ENCODE measurements at places on chromosomes 2 and 18. TPM values are rescaled to one million over a fixed set of nuclear protein-coding genes. Genes with fewer than 3 reads are reported as not detected.

DNA sequence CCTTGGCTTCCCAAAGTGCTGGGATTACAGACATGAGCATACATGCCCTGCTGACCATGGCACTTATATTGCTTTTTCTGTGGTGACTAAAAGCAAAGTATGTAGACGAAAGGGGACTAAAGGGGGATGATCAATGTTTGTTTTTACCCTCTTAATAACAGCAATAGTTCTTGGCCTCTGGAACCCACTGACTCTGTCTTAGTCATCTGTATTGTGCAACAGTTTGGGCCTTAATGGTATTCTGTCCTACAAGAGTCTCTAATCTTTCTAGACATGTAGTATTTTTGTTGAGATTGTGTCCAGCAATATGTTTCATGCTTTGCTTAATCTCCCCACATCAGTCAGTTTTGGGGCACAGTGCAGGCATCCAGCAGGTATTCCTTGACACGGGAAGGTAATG lies 359.9 kb upstream of the FANCL start:
- no peak for DNase-seq

- DNase-seq: no peak
Observed at GRCh38 chr2:236063994-236064393, 104.2 kb downstream of the GBX2 start.

GRCh38 chr2:7449298-7449697 lies 532.1 kb downstream of the RNF144A start:
- no peak for DNase-seq

DNA sequence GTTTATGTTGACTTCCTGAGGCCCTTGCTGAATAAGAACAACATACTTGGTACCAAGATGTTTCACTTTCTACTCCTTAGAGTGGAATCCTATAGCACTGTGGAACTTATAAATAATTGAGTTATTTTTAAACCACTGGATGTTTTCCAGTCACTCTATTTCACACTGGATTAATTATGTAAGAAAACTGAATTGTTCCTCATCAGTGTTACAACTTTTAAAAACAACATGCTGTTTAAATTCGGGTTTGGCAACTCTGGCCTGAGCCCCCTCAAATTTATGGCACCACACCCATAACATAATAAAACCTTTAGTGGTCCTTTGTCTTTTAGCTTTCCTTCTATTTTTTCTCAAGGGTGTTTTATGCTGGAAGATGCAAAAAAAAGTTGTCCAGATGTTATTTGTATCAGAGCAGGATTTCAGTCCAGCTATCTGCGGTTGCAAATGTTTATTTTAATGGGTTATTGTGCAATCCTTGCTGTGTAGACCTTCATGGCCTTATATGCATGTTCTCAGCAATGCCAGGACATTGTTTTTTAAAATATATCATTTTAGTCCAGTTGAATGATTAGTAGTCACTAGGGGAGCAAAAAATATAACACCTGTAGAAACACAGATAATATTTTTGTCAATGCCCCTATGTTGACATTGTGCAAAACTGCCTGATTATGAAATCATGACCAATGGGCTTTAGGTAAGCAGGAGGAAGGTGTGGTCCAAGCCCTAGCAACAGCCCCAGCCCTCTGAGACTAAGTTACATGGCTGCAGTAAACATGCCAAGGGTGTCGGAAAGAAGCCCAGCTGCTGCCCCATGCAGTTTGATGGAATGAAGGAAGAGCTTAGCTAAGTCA lies 638.0 kb upstream of the ZEB2 start:
- DNase-seq: peak; percentile 49

GRCh38 chr2:23767876-23768621 lies 158.9 kb downstream of the ATAD2B start:
- no peak for DNase-seq

- DNase-seq: no peak
Observed at GRCh38 chr2:3042601-3043585, 334.7 kb downstream of the EIPR1 start.

DNA sequence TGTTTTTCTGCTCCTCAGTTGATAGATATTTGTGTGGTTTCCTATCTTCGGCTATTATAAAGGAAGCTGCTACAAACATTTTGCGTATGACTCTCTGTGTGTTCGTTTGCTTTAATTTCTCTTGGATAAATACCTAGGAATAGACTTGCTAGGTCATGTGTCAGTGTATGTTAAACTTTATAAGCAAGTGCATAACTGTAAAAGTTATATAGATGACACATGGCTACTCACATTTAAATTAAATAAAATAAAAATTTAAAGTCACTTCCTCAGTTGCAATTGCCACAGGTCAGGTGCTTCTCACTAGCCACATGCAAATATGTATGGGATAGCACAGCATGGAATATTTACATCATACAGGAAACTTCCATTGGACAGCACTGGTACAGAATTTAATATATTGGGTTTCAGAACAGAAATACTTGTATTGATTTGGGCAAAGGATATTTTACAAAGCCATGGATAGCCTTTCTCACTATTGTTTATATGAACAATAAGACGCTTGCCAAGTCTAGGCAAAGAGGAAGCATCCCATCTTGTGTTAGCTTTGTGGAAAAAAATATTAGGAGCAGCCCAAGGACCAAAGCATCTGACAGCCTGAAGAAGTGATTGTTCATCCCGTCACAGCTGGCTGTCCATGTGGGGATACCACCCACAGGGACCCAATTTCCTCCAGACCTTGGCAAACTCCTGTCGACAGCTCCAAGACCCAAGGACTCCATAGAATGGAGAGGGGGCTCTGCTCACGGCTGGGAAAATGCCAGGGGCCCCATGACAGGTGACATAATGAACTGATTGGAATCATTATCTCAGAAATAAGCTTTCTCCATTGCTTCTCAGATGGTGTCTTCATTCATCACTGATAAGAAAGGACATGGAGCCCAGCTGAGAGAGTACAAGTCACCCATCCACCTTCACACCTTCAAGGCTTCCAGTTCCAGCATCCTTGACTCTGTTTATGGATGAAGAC lies 196.7 kb downstream of the SH3BP4 start:
- DNase-seq: no peak

GRCh38 chr2:120227111-120227991 lies 4.2 kb upstream of the TMEM185B start:
- DNase-seq: no peak

DNA sequence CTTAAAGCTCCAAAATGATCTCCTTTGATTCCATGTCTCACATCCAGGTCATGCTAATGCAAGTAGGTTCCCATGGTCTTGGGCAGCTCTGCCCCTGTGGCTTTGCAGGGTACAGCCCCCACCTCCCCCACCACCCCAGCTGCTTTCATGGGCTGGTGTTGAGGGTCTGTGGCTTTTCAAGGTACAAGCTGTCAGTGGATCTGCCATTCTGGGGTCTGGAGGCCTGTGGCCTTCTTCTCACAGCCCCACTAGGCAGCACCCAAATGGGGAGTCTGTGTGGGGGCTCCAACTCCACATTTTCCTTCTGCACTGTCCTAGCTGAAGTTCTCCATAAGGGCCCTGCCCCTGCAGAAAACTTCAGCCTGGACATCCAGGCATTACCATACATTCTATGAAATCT lies 19.0 kb downstream of the SLC9A4 start:
- DNase-seq: no peak

- no peak for DNase-seq
Observed at GRCh38 chr2:173983391-173983871, 18.3 kb upstream of the SP3 start.

DNA sequence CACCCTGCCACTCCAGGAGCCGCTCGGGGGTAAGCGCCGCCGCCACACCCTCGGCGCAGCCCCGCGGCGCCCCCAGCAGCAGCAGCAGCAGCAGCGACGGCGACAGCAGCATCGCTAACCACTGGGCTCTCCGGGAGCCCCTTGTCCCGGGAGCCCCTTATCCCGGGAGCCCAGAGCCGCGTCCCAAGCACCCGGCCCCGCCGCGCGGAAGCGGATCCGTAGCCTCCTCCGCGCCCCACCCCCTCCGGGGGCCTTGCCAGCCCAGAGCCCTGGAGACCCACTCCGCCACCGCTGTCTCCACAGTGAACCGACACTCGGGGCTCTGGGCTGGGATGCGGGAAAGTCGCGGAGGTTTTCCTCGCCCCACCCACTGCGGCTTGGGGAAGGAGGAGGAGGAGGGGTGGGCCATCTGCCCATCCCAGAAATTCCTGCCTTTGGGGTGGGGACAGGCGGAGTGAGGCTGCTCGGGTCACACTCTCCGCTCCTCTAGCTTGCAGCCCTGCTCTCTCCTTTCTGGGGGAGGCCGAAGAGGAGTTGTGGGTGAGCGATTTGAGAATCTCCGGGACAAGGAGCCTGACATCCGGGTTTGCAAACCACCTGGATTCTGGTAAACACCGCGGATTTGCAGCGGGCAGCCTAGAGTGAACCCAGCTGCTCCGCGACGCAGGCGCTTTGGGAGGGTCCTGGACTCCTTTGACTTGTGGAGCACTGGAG lies at the start of gene PLA2R1:
Gene PLA2R1, minus strand, starts transcription at position 324 of the 714 bp plus-strand sequence. Its CDS starts 212 bp downstream, at position 112.
- peak; percentile 57 for DNase-seq

- no peak for DNase-seq
Observed at GRCh38 chr2:237998530-237998929, 31.7 kb downstream of the UBE2F start.

GRCh38 chr2:19541884-19542283 lies 183.5 kb upstream of the OSR1 start:
- no peak for DNase-seq

GRCh38 chr2:224970311-224970710 lies 72.0 kb downstream of the DOCK10 start:
- DNase-seq: no peak

GRCh38 chr18:23793051-23793450 lies 103.8 kb downstream of the LAMA3 start:
- DNase-seq: no peak

- DNase-seq: no peak
Observed at GRCh38 chr18:64095056-64095455, 53.8 kb downstream of the LINC00305 start.

DNA sequence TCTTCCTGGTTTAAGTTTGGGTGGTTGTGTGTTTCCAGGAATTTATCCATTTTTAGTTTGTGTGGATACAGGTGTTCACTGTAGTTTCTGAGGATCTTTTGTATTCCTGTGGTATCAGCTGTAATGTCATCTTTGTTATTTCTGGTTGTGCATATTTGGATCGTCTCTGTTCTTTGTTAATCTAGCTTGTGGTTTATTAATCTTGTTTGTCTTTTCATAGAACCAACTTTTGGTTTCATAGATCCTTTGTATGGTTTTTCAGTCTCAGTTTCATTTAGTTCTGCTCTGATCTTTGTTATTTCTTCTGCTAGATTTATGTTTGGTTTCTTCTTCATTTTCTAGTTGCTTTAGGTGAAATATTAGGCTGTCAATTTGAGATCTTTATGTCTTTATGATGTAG lies 202.4 kb upstream of the ZSWIM2 start:
- no peak for DNase-seq

DNA sequence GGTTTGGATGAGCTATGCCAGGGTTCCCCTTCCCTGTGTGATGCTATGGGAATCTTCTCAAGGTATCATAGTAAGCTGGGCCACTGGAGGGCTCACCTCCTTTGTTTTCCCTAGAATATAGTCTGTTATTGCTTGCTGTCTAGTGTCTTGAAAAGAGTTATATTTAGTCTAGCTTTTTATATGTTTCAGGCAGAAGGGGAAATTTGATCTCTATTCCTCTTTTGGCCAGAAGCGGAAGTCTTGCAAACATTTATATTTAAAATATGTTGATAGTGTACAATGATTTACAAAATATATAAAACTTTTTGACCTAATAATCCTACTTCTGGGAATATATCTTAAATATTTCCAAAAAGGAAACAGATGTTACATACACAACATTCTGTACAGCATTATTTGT lies 260.7 kb downstream of the FHOD3 start:
- DNase-seq: no peak

- DNase-seq: no peak
Observed at GRCh38 chr18:62769216-62769615, 53.9 kb downstream of the PHLPP1 start.

GRCh38 chr2:133986881-133987795 lies 266.7 kb upstream of the MGAT5 start:
- no peak for DNase-seq

DNA sequence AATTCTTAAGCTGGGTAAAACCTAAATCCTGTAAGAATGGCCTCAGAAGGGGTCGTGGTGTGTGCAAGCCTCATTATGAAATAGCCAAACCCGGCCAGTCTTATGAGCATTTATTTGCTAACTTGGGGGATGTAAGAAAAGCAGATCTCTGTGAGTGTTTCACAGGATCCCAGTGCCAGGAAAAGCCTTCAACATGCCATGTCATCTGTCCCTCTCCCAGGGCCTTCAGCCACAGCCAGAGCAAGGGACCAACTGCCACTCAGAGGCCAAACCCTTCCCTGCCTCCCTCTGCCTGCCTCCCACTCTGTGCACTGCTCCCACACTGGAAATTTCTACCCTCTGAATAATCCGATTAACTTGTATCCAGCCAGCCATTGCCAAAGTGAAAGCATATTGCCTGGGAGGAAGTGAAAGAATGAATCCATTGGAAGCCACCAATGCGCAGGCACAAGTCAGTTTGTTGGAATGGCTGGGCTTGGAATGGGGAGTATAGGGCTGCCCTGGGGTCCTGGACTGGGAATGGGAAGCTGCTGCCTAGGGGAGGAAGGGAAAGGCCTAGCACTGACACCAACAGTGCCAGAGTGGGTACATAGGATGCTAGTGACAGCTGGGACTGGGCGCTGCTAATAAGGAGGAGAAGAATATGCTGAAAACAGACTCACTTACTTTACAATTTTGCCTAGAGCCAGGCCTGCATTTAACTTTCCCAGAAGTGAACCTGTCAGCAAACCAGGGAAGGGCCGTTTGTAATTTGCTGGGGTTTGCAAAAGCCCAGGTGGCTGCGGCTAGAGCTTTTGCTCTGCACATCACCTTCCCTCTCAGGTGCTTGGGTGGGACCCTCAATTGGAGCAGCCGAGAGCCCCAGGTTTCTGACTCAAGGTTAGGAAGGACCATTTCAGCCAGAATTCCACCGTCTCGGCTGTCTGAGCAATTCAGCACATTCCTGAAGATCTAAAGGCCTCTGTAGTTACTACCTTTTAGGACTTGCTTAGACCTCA lies 146.6 kb upstream of the NCK2 start:
- DNase-seq: no peak

DNA sequence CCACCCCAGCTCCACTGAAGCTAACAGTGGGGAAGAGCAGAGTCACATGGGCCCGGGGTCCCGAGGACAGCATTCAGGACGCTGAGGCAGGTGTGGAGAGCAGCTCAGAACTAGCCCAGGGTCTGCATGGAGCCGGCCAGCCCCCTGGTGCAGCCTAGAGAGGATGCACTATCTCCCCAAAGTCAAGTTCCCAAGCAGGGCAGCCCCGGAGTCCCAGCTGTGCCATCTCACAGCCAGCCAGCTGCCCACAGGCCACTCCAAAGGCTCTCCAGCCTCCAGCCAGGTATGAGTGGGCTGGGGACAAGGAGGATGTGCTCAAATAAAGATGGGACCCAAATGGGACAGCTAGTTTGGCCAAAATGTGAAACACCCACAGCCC lies 41.0 kb downstream of the BIN1 start:
- no peak for DNase-seq

The TMEM237 gene
- 9.5 TPM for polyA plus RNA-seq

The HOXD13 gene
- polyA plus RNA-seq: not detected

The TLX2 gene
- not detected for polyA plus RNA-seq

The FAM117B gene
- 0.88 TPM for polyA plus RNA-seq

The LRP2 gene
- 0.01 TPM for polyA plus RNA-seq

The POTEF gene
- not detected for polyA plus RNA-seq

The POTEI gene
- polyA plus RNA-seq: not detected

The UPP2 gene
- polyA plus RNA-seq: not detected

The STARD6 gene
- not detected for polyA plus RNA-seq

The ABCB11 gene
- polyA plus RNA-seq: not detected

The GCG gene
- polyA plus RNA-seq: not detected

The RAB27B gene
- polyA plus RNA-seq: not detected
